ENCODE measurements at places on chromosomes 3 and 15.

DNA sequence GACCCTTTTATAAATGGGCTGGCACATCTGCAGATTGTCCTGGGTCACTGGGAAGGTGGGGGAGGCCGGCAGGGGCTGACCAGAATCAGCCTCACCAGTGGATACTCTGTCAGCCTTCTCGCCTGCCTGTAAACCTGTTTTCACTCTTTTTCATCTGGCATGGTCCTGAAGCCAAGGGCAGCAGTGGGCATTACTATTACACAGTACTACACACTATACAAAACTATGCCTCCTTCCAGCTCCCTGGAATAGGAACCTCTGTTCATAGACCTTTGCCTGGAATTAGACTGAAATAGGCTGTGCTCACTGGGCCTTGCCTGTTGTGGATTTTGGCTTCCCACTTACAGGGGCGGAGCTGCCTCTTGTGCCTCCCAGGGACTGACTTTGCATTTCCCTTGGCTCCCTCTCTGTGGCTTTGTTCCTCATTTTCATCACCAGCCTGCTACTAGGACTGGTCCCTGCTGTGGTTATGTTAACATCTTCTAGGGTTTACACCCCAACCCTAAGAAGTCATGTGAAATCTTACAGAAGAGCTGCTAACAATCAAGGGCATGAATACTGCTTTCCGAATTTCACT lies 120.7 kb downstream of the FNDC3B start:
- no peak for DNase-seq

- no peak for DNase-seq
Observed at GRCh38 chr3:98603580-98603979, 10.2 kb upstream of the CPOX start.

DNA sequence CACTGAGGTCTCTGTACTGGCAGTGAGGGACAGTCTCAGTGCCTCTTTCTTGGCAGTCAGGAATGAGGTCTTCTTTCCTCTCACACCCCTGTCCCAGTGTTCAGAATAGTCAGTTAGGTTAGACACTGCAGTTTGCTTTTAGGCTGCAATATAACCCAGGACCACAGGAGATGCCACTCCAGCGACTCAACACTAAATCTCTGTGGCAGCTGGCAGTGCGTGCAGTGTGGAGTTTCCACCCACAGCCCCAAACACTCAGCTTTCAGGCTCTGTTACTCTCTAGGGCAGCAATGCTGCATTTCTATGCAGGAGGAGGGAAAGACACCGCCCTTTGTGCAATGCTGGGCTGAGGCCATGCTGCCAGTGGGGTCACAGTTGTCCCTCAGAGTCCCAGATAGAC lies 150.2 kb upstream of the SUCLG2 start:
- no peak for DNase-seq

- DNase-seq = no peak
Observed at GRCh38 chr15:96180087-96180748, 150.3 kb upstream of the NR2F2 start.

GRCh38 chr3:64928683-64929082 lies 240.9 kb upstream of the ADAMTS9 start:
- DNase-seq = no peak

GRCh38 chr3:131793870-131794269 lies 240.9 kb downstream of the CPNE4 start:
- DNase-seq = no peak

DNA sequence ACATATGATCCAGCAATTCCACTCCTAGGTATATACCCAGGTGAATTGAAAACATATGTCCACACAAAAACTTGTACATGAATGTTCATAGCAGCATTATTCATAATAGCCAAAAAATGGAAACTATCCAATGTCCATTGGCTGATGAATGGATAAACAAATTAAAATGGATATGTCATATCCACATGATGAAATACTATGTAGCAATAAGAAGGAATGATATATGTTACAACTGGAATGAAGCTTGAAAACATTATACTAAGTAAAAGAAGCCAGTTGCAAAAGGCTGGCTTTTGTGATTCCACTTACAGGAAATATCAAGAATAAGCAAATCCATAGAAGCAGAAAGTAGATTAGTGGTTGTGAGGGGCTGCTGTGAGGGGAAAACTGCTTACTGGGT lies 33.7 kb downstream of the BNC1 start:
- DNase-seq = no peak

DNA sequence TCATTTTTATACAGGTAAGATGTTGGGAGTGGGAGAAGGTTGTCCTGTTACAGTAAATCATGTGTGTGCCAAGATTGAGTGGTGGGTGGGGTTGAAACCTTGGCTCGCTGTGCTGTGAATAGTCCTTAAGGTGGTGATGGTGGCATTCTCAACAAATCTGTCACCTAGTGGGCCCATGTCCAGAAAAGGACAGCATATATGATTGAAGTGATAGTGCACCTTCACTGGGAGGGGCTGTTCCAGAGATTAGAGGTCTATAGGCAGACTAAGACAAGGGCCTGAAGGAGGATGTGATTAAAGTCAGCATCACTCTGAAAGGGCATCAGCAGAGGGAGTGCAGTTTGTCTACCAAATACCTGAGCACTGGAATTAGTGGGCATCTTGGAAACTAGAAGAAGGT lies 374.2 kb upstream of the C2CD4B start:
- DNase-seq = no peak

- DNase-seq = no peak
Observed at GRCh38 chr3:119738741-119739140, 35.9 kb downstream of the CFAP91 start.

- DNase-seq = no peak
Observed at GRCh38 chr15:37931868-37932267, 2.6 kb upstream of the TMCO5A start.

All from CD4-positive, alpha-beta T cell treated with Interleukin-17A for 1 hour (primary cell).